ENCODE measurements at places on chromosomes 12 and 14.

DNA sequence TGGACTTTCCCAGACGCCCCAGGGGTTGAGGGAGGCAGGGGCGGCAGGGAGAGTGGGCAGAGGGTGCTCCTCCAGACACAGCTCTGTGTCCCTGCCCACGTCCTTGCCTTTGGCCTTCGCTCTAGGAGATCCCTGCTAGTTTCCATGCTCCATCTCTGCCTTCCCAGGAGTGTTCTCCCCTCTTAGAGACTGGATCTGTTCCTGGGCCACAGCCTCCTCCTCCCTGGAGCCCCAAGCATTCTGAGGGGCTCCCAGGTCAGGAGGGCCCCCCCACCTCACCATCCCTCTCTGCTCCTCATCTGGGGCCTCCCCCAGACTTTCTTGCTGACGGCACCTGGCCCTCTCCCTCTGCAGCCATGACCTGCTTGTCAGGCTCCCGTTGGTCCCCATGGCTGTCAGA, 216.0 kb upstream of the FKBP4 start:
- DNase-seq, result no peak

GRCh38 chr12:127539226-127539858, 727.6 kb upstream of the TMEM132C start:
- no peak for DNase-seq

- no peak for DNase-seq
Observed at GRCh38 chr12:12992418-12993130, 7.5 kb downstream of the HEBP1 start.

DNA sequence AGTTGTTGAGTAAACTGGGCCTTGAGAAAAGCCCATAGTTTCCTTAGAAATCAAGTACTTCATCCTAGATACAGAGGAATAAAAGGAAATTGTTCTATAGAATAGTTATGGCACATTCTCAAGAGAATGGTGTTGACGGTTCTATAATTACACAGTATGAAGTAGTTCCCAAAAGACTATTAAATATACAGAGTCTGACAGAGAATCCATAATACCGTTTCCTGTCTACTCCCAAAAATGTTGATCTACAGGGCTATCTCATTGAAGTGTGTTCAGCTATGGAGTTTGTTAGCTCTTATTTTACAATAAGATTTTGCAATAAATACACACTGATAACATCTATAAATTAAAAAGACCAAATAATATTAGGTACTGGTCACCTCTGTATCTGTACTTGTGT, 799.7 kb downstream of the RPS29 start:
- no peak for DNase-seq

DNA sequence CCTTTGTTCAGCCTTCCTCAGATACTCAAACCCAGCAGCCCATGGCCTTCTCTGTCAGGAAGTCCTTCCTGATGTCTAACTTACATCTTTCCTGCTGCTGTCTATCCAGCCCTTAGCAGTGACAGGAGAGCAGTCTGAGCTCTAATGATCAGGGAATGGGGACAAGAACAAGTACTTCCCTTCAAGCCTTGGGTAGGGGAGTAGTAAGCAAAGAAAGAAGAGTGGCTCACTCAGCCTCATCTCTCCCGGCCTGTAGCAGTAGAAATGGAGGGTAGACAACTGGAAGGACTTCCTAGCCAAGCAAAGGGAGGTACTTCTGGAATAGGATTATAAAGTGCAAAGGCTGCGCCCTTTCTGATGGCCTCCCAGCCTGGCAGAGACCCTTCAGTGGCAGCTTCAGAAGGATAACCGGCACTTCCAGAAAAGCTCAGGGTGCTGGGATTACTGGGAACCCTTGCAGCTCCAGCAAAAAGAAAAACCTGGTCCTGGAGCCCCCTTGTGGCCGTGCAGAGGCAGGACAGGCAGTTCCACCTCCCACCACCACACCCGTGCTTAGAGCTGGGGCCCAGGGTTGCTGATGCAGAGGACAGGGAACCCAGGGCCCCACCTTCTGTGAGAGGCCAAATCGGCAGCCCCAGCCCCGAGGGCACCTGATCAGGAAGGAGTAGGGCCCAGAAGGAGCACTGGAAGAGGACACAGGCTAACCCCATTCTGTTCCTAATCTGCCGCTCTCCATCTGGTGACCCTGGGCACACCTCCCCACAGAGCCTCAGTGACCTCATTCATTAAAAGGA, 12.4 kb upstream of the SMUG1 start:
- DNase-seq, result no peak

DNA sequence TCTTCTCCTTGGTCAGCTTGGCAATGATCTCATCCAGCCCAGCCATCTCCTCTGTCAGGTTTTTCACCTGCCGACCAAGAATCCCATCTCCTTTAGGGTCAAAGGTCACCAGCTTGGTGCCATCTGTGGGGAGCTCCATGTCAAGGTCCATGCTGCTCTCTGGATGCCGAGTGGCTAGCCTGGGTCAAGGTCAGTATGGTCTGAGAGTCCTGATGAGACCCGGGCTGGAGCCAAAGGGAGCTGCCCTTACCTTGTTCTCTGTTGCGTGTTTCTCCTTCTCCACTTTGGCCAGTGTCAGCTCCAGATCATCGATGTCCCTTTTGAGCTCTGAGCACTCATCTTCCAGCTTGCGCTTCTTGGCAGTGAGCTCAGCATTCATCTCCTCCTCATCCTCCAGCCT, 11.8 kb downstream of the MYH7 start:
- DNase-seq, result no peak

DNA sequence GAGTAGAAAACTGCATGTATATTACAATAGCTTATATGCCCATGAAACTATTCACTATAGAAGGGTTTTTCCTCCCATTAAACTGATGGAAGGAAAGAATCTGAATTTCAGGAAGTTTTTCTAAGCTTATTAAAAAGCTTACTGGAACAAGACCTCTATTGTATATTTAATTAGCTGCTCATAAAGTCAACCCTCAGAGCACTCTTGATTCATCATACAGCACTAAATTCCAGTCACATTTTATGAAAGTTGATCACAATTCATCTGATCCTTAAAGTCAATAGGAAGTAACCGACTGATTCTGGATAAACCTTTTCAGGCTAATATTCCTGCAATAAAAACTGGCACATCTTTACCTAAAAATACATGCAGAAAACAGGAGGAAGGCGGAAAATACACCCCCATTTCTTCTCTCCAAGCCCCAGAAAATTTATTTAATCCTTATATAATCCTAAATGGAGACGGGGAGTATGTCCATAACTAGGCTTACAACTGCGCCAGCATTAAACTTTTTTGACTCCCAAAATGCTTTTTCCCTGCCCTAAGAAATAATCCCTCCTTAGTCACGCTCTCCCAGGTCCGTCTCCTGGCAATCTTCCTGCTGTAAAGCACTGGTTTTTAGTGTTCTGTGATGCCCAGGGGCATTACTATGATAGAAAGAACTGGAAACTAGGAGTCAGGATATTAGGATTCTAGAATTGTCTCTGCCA, 35.3 kb downstream of the DICER1 start:
- DNase-seq, result no peak

- DNase-seq, result peak; percentile 14
Observed at GRCh38 chr14:53715193-53715721, 241.4 kb downstream of the BMP4 start.

- DNase-seq, result no peak
Observed at GRCh38 chr12:107402041-107403022, 283.3 kb upstream of the PWP1 start.

DNA sequence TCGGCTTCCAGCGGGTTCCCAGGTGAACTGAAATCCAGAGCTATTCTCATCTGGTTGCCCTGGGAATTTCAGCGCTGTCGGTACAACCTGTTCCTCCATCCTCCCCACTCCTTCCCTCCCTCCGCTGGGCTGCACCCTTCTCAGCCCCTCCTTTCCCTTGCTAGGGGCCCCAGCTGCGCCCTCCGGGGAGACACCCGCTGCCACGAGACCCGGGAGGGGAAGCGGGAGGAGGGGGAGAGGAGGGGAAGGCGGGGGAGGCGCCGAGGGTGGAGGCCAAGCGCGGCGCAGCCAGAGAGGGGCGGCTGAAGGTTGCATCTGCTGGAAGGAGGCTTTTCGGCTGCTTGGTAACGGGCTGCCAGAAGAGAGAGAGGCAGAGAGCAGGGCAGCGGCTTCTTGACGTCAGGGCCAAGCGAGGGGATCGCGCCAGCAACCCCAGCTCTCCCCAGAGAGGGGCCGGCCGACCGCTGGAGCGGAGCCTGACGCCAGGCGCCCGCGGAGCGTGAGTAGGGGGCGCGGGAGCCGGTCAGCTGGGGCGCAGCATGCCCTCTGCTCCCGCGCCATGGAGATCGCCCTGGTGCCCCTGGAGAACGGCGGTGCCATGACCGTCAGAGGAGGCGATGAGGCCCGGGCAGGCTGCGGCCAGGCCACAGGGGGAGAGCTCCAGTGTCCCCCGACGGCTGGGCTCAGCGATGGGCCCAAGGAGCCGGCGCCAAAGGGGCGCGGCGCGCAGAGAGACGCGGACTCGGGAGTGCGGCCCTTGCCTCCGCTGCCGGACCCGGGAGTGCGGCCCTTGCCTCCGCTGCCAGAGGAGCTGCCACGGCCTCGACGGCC, at the start of gene KCNA5:
TSS of gene KCNA5 (plus strand) at position 291 of the 831 bp plus-strand sequence. CDS start at position 560, 269 bp downstream.
- DNase-seq, result no peak

DNA sequence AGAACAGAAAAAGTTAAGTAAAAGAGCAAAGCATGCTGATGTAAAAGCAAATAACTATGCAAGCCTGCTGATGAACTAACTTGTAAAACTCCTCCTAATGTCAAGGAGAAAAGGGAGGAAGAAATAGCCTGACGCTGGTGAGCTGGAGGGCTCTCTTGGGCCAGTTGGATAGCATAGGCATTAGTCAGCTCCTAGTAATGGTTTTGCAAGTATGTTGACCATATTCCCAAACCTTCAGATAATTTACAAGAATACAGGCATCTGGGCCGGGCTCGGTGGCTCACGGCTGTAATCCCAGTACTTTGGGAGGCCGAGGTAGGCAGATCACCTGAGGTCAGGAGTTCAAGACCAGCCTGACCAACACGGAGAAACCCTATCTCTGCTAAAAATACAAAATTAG, 871.4 kb downstream of the C12orf50 start:
- DNase-seq, result peak; percentile 85

DNA sequence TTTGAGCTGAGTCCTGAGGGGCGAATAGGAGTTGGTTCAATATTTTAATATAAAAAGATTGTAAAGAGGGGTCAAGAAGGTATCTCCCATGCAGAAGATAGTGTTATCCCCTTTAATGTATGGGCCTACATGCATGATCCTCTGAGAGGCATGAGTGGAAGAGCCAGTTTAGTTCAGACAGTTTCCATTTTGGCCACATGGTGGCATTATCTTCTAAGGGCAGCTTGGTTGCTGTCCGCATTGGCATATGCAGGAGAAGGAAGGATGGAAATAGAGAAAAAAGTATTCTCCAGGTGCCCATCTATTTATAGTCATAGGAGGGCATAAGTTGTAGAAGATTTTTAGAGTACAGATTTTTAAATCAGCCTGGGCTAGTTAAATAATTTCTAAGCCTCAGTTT, 5.4 kb downstream of the SAMD4A start:
- no peak for DNase-seq

- DNase-seq, result no peak
Observed at GRCh38 chr14:106843951-106844483, 1317.6 kb downstream of the TMEM121 start.

GRCh38 chr14:92040431-92041051, 682 bp upstream of the TRIP11 start:
- peak; percentile 2 for DNase-seq

- DNase-seq, result no peak
Observed at GRCh38 chr12:116692605-116693004, 45.3 kb downstream of the SPRING1 start.

GRCh38 chr12:87274594-87275245, 754.5 kb downstream of the C12orf50 start:
- DNase-seq, result peak; percentile 10

DNA sequence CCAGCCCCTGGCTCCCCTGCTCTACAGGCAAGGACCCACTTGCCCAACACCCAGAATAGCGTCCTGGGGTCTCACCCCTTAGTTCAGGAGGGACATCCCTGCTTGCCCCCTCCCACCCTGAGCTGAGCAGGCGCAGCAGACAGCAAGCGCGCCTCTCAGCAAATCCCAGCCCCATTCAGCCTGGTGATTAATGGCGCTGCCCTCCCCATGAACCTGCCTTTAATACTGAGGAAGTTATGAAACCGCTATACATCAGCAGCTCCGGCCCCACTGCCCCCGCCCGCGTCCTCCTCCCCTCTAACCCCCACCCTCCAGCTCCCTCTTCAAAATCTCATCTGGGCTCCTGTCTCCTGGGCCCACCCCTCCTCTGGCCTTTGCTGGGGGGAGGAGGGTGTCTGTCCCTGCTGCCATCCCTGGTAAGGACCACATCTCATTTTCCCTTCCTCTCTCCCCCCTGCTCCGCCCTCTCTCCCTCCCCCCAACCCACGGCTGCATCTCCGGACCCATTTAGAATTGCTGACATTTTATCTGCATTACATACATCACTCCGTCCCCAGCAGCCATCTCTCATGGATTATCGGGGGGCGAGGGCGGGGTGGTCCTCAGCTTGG, 7.1 kb upstream of the SMUG1 start:
- no peak for DNase-seq

DNA sequence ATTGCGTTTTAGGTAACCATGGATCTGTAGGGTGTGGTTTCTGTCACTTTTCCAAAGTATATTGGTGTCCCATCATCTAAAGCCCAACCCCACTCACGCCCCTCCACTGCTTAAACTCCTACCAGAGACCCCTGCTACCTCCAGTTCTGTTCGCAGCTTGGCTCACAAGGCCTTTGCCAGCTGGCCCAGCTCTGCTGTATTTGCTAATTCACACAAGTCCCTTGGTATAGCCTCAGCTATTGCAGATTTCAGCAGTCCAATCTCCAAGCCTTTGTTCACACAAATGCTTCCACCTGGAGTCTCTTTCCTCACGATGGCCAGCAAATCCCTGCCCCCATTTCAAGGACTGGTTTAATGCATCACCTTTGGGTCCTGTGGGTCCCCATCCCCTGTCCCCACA, 24.2 kb downstream of the ISCA2 start:
- DNase-seq, result no peak

GRCh38 chr12:102964872-102965271, 7.4 kb downstream of the ASCL1 start:
- DNase-seq, result no peak

GRCh38 chr14:20857630-20858261, 33.4 kb upstream of the RNASE3 start:
- no peak for DNase-seq

DNA sequence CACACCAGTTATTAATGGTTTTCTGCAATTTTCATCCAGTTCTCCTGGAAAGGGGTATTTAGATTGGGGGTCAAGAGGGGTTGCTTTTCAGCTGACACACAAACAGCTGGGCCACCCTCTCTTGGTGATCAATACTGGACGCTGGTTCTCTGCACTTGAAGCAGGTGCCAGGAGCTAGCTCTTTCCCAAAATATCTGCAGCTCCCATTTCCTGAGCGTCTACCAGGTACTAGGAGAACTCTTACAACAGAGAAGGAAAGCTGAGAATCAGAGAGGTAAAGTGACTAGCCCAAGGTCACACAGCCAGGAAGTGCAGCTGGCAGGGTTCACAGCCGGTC, 1.2 kb downstream of the TESC start:
- no peak for DNase-seq
